CD8-positive, alpha-beta T cell (primary cell): ENCODE measurements at places on chromosomes 6 and 20. TPM values are rescaled to one million over a fixed set of nuclear protein-coding genes. Genes with fewer than 3 reads are reported as not detected.

- DNase-seq, result no peak
Observed at GRCh38 chr20:43345676-43346075, 112.0 kb upstream of the SRSF6 start.

LRFN2 gene
- total RNA-seq, result 0.11 TPM

GRCh38 chr20:23011008-23011721 lies 23.9 kb upstream of the SSTR4 start:
- no peak for DNase-seq

PDE10A gene
- total RNA-seq, result not detected

DNA sequence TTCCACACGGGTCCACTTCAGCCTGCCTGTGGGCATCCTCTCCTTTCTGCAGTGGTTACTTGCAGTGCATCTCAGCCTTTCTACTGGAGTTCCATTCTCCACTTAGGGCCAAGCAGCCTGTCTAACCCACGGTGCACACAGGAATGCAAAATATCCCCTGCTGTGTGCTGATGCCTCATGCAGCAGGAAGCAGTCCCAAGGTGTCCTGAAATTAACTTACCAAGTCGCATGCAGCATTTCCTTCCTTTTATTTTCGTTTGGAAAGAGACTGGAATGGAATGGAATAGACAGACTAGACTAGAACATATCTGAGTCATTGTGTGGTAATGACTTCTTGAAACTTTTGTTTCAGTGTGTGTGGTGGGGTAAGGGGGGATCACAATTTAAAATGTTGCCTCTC lies 25.9 kb upstream of the FOXQ1 start:
- DNase-seq, result no peak

- DNase-seq, result peak; percentile 63
Observed at GRCh38 chr20:40689943-40690835, 1.2 kb upstream of the MAFB start.

- no peak for DNase-seq
Observed at GRCh38 chr6:79737172-79737571, 106.0 kb downstream of the SH3BGRL2 start.

- no peak for DNase-seq
Observed at GRCh38 chr6:5707281-5708045, 299.3 kb downstream of the NRN1 start.

CNR1 gene
- total RNA-seq, result not detected

DNA sequence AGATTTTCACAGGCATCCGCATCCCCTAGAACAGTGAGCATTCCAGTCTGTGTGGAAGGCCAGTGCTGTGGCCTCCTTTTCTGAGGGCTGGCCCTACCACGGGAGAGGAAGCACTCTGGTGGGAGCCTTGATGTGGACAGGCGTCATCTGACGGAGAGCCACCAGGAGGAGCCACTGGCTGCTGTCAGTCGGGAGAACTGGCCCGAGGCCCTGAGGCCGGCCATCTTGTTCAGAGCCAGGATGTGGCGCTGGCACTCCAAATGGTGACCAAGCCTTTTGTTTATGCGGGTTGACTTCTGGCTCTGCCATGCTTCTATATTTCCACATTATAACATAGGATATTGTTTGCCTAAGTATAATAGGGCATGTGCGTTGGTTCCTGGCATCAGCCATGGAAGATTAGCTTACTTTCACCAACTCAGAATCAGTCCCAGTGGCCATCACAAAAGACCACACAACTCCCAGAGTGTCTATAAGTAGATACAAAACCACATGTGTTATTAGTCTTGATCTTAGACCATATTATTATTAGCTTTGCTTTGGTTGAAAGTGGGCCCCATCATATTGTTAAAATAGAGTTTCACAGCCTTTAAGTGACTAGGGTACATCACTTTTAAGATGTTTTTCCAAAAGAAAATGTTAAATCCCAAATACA lies 273.9 kb upstream of the TAB2 start:
- DNase-seq, result no peak

DNA sequence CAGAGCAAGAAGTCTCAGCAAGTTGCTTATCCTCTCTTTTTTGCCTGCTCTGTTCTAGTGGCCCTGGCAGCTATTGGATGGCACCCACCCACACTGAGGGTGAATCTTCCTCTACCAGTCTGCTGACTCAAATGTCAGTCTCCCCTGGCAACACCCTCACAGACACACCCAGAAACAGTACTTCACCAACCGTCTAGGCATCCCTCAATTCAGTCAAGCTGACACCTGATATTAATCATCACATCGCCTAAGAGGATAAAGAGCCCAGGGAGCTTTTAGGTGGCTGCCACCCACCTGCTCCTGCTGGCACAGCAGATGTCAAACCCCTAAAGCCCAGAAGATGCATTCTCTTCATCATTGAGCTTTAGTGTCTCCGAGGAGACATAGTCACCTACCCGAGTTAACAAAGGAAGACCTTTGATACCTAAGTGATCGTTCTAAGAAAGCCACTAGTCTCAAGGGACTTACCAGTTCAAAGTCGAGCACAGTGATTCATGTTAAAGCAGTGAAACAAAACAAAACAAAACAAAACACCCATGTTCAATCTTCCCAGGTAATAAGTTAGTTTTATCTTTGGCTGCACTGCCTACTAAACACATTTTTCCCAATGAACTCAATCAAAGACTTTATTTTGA lies 97.7 kb upstream of the KCNQ5 start:
- no peak for DNase-seq

- no peak for DNase-seq
Observed at GRCh38 chr20:45111799-45112471, 3.0 kb downstream of the WFDC5 start.

PXDC1 gene
- total RNA-seq, result 0.44 TPM

GRCh38 chr6:3139090-3139903 lies 18.0 kb downstream of the TUBB2A start:
- no peak for DNase-seq

DNA sequence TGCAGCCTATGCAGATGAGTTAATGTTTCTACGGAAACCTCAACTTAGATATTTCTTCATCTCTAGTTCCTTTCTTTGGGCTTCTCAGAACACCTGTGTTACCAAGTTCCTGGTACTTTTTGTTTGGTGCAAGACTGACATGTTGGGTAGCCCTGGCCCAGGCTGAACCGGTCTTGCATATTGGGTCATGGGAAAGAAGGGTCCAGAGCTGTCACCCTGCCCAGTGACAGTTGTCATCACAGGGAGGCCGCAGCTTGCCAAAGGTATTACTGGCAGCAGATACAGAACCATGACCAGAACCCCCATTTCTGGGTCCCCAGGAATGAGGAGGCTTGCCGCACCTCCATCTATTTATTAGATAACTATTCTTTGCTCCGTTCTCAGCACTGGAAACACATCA lies 40.2 kb downstream of the PDYN start:
- DNase-seq, result no peak

GRCh38 chr20:57835588-57836455 lies 126.0 kb upstream of the PMEPA1 start:
- peak; percentile 34 for DNase-seq

- DNase-seq, result no peak
Observed at GRCh38 chr20:59452856-59453255, 151.5 kb upstream of the PHACTR3 start.

MYB gene
- total RNA-seq, result 4.7 TPM

DNA sequence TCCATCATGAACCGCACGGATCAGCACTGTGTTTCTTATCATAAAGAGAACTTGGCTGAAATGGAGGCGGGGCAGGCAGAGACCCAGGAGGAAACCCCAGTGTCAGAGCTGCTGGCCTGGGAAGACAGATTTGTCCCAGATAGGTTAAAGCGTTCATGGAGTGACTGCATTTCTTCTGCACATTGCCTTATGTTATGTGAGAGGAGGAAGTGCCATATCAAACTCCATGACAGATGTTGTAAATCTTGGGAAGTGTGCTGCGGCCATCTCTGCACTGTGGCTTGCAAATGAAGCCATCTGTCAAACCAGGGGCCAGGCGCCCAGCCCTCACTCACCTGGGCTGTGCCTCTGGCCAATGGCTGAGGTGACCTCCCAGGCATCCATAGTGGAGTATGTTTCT lies 163.0 kb downstream of the SLC24A3 start:
- no peak for DNase-seq

DNA sequence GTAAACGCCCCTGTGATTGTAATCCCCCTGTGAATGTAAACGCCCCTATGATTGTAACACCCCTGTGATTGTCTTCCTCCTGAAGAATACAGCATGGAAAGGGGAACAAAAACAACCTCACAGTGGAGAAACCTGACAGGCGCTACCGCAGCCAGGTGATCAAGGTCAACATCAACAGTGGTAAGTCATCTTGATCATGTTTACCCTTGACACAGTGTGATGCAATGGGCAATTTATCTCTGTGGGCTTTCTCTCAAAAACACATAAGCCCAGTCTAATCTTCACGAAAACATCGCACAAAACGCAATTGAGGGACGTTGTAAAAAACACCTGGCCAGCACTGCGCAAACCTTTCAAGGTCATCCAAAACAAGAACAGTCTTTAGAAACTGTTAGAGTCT lies 277.2 kb downstream of the PRKN start:
- DNase-seq, result no peak
